ENCODE measurements at places on chromosomes 3 and 15. TPM values are rescaled to one million over a fixed set of nuclear protein-coding genes. Genes with fewer than 3 reads are reported as not detected.

Gene CP
- total RNA-seq: not detected

Gene ZNF80
- 1.8 TPM for total RNA-seq

Gene GPR160
- total RNA-seq: 2.9 TPM

Gene ISL2
- total RNA-seq: 0.15 TPM

GRCh38 chr3:156311431-156311830, 191.1 kb downstream of the KCNAB1 start:
- no peak overlapping the region for H3K27ac ChIP-seq
- no peak overlapping the region for H3K4me3 ChIP-seq
- no peaks in the 10 kb centered on the region for H3K4me1 ChIP-seq
- H3K36me3 ChIP-seq: no peaks in the 10 kb centered on the region

GRCh38 chr3:125108833-125109535, 53.2 kb upstream of the HEG1 start:
- H3K27ac ChIP-seq: no peak overlapping the region
- no peak overlapping the region for H3K4me3 ChIP-seq
- H3K36me3 ChIP-seq: no peaks in the 10 kb centered on the region
- no peaks in the 10 kb centered on the region for H3K4me1 ChIP-seq
- DNase-seq: no peak

GRCh38 chr15:70253461-70254156, 155.9 kb upstream of the TLE3 start:
- no peak overlapping the region for H3K4me3 ChIP-seq
- H3K36me3 ChIP-seq: no peaks in the 10 kb centered on the region
- DNase-seq: no peak
- H3K4me1 ChIP-seq: peaks cover 13% of the 10 kb centered on the region

GRCh38 chr3:197372047-197372661, 73.7 kb upstream of the DLG1 start:
- H3K4me1 ChIP-seq: no peaks in the 10 kb centered on the region
- no peaks in the 10 kb centered on the region for H3K27me3 ChIP-seq
- DNase-seq: no peak
- H3K4me3 ChIP-seq: no peak overlapping the region

DNA sequence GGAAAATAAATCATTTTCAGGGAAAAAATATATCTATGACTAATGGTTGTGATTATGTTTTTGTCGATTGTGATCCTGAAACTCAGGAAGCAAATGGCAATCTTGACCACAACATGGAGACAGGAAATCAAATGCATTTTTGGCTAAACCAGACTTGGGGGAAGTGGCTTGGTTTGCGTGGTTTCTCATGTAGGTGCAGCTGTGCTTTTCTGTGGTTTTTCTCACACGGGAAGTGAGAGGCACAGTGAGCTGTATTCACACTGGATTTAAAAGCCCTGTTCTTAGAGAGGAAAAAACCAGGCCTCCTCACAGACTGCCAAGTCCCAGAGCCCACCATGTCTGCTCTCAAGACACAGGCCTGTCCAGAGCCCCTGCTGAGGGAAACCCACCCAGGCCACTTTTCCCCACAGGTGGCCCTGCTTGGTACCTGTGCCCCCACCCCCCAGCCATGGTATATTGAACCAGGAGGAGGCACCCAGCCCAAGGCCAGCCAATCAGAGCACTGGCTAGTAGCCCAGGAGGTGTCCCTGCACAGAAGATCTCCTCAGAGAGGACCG, 46.1 kb downstream of the BTD start:
- peaks cover 42% of the 10 kb centered on the region for H3K4me1 ChIP-seq
- H3K36me3 ChIP-seq: no peaks in the 10 kb centered on the region
- no peak overlapping the region for H3K27ac ChIP-seq
- H3K4me3 ChIP-seq: peak overlapping the region; percentile 36

DNA sequence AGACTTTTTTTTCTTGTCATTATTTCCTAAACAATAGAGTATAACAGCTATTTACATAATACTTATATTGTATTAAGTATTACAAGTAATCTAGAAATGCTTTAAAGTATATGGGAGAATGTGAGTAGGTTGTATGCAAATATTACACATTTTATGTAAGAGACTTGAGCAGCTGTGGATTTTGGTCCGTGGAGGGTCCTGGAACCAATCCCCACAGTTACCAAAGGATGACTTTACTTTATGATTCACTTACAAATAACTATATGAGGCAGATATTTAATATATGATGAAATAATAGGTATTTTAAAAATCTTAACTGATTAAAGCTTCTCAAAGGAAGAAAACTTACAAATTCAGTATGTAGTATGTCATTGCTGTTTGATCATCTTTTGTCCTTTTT, 56.3 kb downstream of the PPP2R3A start:
- no peaks in the 10 kb centered on the region for H3K27me3 ChIP-seq
- no peak overlapping the region for H3K27ac ChIP-seq
- H3K4me3 ChIP-seq: no peak overlapping the region
- H3K4me1 ChIP-seq: no peaks in the 10 kb centered on the region
- no peak for DNase-seq

Measured in CD8-positive, alpha-beta memory T cell (primary cell).